Esophagus squamous epithelium (tissue), 5 donors: ENCODE measurements at places on chromosomes 5 and 9.

DNA sequence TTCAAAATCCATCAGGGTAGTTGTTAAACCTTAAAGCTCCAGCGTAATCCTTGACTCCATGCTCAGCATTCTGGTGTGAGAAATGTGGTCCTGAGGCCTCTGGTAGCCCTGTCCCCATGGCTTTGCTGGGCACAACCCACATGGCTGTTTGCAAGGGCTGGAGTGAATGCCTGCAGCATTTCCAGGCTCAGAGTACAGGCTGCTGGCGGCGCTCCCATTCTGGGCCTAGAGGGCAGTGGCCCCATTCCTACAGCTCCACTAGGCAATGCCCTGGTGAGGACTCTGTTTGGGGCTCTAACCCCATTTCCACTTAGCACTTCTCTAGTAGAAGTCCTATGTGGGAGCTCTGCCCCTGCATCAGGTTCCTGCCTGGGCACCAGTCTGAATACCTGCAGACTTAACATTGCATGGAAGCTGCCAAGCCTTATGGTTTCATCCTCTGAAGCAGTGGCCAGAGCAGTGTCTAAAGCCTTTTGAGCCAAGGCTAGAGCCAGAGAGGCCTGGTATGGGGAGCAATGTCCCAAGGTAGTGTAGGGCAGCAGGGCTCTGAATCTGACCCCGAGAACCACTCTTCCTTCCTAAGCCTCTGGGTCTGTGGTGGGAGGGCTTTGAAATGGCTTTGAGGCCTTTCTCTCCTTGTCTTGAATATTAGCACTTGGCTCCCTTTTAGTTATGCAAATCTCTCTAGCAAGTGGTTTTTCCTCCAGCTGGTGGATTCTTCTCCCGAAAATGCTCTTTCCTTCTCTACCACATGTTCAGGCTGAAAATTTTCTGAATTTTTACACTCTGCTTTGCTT is 5.8 kb upstream of the ALDH1A1 start:
- no peak for DNase-seq

DNA sequence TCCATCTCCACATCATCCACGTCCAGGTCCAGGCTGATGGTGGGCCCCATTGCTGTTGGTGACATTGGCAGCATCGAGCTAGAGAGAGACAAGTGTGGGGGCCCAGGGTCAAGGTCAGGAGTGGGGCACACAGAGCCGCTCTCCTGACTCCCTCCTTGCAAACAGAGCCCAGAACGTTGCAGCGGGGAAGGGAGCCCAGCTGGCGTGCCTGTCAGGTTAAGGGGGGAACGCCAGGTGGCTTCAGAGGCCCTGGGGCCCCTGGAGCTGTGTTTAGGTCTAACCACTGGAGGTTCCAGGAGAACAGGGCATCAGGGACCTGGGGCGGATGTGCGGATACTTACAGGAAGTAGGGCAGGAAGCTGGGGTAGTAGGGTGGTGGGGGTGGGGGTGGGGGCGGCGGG is 7.5 kb downstream of the RNF44 start:
- DNase-seq = no peak

GRCh38 chr9:105087910-105088898 is 156.2 kb upstream of the SLC44A1 start:
- no peak for DNase-seq

DNA sequence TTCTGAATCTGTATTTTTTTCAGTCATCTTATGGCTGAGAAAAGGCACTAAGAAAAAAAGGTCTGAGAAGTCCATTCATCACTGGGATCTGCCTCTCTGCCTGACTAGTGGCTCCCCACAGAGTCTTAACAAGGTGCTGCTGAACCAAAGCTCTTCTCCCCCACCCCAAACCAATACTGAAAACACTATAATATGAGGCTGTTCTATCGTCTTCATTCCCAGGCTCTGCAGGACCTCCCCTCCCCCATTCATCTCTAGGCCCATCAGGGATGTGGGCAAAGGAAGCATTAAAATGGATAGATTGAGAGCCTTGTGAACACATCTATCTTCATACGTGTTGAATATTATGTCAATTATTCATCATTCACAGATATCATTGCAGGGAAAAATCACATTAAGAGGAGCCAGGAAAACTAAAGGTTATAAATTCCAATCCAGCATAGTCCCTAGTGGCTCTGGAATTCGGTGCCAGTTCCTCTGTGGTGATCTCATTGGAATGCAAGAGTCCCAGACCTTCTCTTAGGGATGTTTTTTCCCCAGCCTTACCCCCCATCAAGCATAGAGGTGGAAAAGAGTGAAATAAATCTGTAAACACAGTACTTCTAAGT is 44.3 kb upstream of the GPR151 start:
- DNase-seq = no peak

GRCh38 chr5:132259069-132259851 is 1.8 kb downstream of the PDLIM4 start:
- DNase-seq = no peak

- DNase-seq = no peak
Measured at GRCh38 chr9:720239-720881, 121.1 kb upstream of the DMRT1 start.

DNA sequence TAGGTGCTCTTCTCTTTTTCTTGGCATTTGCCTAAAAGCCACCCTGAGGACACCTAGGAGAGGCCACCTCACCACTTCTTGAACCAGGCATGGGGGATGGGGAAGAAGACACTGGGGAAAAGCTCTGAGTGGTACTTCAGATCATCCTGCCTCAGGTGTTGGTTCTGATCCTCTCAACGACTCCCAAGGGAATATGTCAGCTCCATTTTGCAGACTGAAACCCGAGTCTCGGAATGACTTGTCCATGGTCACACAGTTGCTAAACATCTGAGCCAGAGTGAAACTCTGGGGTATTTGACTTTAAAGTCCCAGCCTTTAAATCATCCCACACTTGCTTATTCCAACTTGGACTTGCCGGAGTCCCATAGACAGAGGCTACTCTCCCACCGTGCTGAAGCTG is 120.6 kb upstream of the GABRP start:
- no peak for DNase-seq

- DNase-seq = no peak
Measured at GRCh38 chr5:23930985-23931384, 423.6 kb downstream of the PRDM9 start.

DNA sequence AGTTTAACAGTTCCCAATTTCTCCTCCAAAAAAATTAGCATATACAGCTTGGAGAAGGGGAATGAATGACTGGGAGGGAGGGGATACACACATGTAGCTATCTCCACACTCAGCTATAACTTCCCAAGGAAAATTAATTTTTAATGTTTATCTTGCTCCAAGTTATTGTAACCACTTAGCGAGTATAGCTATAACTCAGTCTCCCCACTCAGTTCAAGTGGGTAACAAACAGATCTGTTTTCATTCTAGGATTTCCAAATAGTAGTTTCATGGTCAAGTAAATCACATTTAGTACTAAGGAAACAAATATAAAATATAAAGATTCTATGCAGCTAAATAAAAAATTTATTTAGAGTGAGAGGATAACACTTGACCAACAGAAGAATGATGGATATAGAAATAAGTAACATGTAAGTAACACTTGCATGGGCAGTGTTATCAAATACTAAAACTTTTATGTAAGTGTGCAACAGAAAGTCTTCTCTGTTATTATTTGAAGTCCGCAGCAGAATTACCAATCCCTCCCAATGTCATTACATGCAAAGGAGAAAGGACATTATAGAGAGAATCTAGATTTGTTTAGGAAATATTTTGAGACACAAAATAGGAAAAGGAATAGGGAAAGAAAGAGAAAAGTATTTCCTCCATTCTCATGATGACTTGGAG is 10.2 kb upstream of the NFIB start:
- DNase-seq = no peak

GRCh38 chr5:98769210-98769958 is 4.1 kb upstream of the RGMB start:
- DNase-seq = no peak

DNA sequence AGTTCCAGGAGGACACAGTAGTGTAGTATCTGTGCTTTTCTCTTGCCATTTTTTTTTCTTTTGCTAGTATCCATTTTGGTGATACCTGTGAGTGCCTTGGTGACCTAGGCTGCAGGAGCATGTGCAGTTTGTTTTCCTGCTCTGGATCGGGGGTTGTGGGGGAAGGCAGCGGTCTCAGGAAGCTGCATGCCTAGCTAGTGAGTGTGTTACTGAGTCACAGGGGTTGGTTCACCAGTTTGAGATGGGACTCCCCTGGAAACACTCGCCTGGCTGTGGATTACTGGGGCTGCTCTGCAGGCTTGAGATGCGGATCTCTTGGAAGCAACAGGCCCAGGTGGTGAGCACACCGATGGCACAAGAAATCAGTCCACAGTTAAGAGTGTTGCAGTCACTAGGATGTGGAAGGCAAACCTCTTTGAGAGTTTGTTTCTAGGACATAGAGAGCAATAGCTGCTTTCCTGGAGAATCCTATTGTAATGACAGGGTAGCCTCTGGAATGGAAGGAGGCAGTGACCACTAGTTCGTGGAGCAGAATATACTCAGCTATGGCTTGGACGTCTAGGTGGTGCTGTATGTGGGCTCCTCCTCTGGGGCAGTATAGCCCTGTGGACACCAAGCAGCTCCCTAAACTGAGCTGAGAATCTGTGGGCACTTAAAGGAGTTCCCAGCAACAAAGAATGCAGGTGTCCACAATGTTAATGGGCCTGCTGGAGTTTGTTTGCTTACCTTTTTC is 20.0 kb upstream of the SPATA31E1 start:
- DNase-seq = no peak

- DNase-seq = no peak
Measured at GRCh38 chr9:76399856-76400255, 5.6 kb upstream of the RFK start.

DNA sequence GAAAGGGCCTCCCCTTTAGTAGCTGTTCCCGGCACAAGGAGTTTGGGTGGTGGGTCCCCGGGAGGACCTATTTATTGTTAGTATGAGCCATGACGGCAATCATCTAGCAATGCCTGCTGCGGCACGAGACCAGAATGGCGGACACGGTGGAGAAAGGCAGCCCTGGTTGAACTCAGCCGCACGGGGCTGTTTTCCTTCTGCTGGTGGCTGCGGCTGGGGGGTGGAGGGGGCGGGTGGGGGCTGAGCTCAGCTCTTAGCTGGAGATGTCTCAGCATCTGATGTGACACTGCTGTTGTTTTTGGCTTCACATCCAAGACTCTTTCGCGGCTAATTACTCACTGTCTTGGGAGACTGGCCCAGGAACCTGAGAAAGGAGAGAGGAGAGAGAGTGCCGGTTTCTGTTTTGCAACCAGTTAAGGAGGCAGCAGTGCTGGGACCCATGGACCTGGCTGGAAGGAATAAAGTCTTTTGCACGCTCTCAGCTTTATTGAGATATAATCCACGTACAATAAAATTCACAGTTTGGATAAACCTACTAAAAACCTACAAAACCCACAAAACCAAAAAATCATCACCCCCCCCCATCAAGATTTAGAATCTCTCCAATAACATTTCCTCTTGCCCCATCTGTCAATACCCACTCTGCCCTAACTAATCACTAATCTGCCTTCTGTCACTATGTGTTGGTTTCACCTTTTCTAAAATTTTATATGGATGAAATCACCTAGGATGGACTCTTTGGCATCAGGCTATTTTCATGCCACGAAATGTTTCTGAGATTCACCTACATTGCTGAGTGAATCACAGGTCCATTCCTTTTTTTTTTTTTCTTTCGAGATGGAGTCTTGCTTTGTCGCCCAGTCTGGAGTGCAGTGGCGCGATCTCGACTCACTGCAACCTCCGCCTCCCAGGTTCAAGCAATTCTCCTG is 81.8 kb upstream of the NEURL1B start:
- no peak for DNase-seq

GRCh38 chr5:136034984-136035383 is 6.2 kb downstream of the TGFBI start:
- no peak for DNase-seq

- no peak for DNase-seq
Measured at GRCh38 chr5:147372191-147372590, 137.4 kb downstream of the STK32A start.

DNA sequence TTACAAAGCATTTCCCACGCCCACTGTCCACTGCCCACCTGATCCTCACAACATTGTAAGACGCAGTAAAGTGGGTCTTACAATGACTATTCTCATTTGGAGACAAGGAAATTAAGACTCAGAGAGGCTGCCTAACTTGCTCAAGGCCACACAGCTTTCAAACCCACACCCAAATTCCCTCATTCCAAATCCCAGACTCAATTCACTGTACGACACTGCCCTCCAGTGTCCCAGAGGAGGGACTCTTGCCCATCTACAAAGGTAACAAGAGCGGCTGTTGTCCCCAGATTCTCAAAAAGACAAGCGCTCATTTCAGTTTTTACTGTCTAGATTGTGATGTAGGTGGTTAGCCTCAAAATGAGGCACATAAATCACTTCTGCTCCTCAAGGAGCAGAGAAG is 184.6 kb downstream of the ACTL7B start:
- no peak for DNase-seq

DNA sequence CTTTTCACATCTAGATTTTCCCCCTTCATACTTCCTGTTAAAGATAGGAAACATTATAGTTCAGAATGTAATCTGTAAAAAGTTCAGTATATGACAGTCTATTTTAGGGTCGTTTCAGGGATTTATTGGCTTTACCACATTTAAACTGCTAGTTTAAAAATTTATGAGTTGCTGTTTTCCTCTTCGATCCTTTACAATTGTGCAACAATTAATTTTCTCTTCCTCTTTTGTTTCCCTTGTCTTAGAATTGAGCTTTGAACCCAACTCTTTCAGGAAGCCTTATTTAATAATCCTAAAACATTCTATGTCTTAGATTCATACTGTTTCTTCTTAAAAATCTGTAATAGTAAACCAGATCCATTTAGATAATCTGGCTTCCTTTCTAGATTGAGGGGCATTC is 16.4 kb downstream of the ZSWIM6 start:
- no peak for DNase-seq

GRCh38 chr5:171444582-171444981 is 25.1 kb downstream of the FGF18 start:
- DNase-seq = no peak

DNA sequence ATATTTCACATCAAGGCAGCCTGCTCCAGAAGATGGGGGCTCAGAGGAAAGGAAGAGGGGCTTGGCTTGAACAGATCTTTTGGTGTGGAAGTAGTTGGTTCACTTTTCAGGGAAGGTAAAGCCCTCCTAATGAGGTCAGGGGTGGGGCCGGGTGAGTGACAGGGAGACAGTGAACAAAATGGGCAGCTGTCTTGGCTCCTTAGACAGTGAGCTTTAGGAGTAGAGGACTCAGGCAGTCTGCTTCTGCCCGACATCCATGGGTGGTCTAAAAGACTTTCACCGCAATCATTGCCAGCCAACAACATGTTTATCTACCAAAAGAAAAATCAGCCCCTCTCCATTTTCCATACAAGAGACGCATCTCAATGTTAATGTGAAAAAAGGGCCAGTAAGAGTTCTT is 241.0 kb downstream of the EBF1 start:
- no peak for DNase-seq

GRCh38 chr9:131122158-131122557 is 3.2 kb upstream of the NUP214 start:
- DNase-seq = no peak

- no peak for DNase-seq
Measured at GRCh38 chr9:93171261-93171990, 12.5 kb upstream of the WNK2 start.

GRCh38 chr9:38018958-38019602 is 49.9 kb downstream of the SHB start:
- no peak for DNase-seq

- DNase-seq = no peak
Measured at GRCh38 chr5:37875051-37875787, 35.4 kb upstream of the GDNF start.
